Stimulated activated CD8-positive, alpha-beta memory T cell treated with anti-CD3 and anti-CD28 coated beads, Interleukin-7, amount 100 ng/mL, for 1 hour (primary cell): ENCODE measurements at places on chromosomes 16 and 17.

DNA sequence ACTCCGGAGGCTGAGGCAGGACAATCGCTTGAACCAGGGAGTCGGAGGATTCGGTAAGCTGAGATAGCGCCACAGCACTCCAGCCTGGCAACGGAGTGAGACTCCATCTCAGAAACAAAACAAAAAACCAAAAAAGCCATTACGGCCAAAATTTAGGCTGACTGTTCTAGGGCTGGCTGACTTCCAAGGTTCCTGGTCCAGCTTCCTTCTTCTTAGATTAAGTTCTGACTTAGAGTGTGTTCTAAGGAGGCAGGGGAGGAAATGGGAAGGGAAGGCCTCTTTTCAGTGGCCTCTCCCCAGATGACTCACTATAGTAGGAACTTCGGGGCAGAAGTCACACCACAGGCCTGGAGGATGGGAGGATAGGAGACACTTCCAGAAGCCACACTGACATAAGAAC lies 27.7 kb upstream of the CLEC18B start:
- no peak for DNase-seq

DNA sequence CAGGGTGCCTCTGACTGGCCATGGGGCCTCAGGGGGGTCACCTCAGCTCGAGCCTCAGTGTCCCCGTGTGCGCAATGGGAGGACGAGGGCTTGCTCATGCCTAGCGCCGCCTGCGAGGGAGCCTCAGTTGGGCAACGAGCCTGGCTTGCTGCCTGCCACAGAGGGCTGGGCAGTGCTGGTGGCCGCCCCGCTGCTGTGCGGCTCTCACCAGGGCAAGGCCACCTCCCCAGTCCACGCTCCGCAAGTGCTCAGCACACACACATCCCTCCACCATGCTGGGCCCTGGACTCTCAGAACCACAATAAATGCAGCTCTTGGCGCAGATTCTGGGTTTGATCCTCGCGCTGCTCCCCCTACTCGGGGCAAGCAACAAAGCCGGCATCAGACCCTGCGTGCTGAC lies 76.2 kb downstream of the ENGASE start:
- no peak for DNase-seq

GRCh38 chr17:57645950-57646665 lies 99.0 kb downstream of the CCDC182 start:
- no peak for DNase-seq

GRCh38 chr17:27756467-27757371 lies 43.6 kb downstream of the NOS2 start:
- peak; percentile 21 for DNase-seq

GRCh38 chr16:57383276-57384247 lies 11.3 kb downstream of the CX3CL1 start:
- DNase-seq: no peak

- no peak for DNase-seq
Measured at GRCh38 chr16:17084130-17084529, 386.6 kb downstream of the XYLT1 start.

DNA sequence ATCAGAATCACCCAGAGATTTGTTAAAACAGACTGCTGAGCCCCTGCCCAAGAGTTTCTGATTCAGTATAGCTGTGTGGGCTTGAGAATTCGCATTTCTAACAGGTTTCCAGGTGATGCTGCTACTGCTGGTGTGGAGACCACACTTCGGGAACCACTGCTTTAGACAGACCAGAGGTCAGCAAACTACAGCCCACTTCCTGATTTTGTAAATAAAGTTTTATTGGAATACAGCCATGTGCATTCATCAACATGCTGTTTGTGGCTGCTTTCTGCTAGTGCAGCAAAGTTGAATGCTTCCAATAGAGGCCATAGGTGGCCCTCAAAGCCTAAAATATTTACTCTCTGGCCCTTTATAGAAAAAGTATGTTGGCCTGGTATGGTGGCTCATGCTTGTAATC lies 32.6 kb upstream of the CLEC19A start:
- no peak for DNase-seq

DNA sequence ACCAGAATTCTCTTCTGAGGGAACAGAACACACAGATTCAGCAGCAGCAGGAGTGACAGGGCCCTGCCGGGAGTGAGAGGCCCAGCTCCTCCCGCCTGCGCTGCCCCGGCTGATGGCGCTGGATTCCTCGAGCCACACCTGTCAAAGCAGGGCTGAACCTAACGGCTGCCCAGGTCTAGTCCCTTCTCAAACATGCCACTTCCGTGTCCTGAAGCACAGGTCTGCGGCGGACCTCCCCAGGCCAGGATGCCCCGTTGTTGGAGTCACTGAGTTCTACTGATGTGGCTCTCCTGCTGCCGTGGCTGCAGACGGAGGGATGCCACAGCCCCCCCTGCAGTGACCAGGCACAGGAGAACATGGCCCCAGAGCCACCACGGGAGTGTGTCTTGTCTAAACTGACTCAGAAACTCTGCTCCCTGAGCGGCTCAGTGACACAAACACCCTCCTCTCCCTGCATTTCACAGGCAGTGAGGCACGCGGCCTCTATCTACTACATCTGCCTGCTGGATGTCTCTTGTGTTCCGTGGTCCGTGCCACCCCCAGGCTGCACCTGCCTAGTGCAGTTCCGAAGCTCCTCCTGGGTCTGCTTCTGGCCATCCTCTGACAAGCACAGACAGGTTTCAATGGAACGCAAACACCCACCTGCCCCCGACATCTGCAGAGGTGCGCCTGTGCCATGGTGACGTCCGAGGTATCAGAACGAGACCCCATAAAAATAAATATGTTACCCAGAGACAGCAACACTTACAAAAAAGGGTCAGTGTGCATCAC lies 44.7 kb upstream of the DNAH17 start:
- no peak for DNase-seq
